Uterus (tissue), 4 donors: ENCODE measurements at places on chromosomes 13 and 19. TPM values are rescaled to one million over a fixed set of nuclear protein-coding genes. Genes with fewer than 3 reads are reported as not detected.
A peak's percentile ranks its signal among the peaks of the same experiment; 100 is the strongest.

Gene ANKRD10
- total RNA-seq: 267 TPM

DNA sequence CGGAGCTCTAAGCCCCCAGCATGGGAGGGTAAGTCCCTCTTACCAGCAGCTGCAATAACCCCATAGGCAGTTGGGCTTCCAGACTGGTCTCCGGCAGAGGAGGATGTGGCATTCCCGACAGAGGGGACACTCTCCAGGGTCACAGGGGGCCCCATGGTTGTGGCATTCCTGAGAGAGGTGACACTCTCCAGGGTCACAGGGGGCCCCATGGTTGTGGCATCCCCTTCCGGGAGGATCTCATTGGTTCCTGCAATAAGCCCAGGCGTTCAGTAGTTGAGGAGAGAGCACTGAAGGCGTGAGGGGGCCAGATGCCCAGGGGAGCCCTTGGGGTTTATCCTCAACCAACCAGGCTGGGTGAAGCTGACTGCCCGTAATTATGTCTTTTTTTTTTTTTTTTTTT, 5.4 kb downstream of the CD320 start:
- H3K36me3 ChIP-seq: no peaks in the 10 kb centered on the region
- no peak overlapping the region for H3K27ac ChIP-seq
- H3K4me1 ChIP-seq: no peaks in the 10 kb centered on the region
- no peak overlapping the region for H3K4me3 ChIP-seq
- no peak for DNase-seq

- no peaks in the 10 kb centered on the region for H3K27me3 ChIP-seq
- no peak overlapping the region for H3K27ac ChIP-seq
- DNase-seq: no peak
- H3K4me1 ChIP-seq: no peaks in the 10 kb centered on the region
- no peak overlapping the region for H3K4me3 ChIP-seq
- H3K36me3 ChIP-seq: no peaks in the 10 kb centered on the region
Observed at GRCh38 chr13:109881961-109882558, 95.7 kb upstream of the IRS2 start.

GRCh38 chr13:27810461-27810860, 18.2 kb downstream of the GSX1 start:
- H3K4me3 ChIP-seq: no peak overlapping the region
- H3K27me3 ChIP-seq: no peaks in the 10 kb centered on the region
- no peak overlapping the region for H3K27ac ChIP-seq

GRCh38 chr13:29421118-29421517, 174.4 kb downstream of the SLC7A1 start:
- no peaks in the 10 kb centered on the region for H3K27me3 ChIP-seq
- no peaks in the 10 kb centered on the region for H3K36me3 ChIP-seq
- H3K4me3 ChIP-seq: no peak overlapping the region
- no peaks in the 10 kb centered on the region for H3K4me1 ChIP-seq

DNA sequence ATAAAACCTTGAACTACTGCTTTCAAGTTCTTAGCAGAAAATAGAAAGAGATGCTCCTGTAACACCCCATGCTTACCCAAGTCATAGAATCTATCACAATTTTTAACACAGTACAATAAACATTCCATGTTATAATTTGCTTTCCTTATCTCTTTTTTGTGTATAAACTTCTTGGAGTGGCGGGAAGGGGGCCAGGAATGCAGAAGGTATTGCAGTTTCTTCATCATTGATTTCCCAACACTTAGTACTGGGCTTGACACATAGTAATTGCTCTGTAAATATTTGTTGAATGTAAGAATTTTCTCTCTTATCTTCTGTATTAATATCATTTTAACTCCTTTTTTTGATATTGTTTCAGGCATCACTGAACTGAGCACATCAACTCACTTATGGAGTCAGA, 535.8 kb downstream of the KCTD12 start:
- H3K27me3 ChIP-seq: no peaks in the 10 kb centered on the region
- H3K4me1 ChIP-seq: no peaks in the 10 kb centered on the region
- H3K4me3 ChIP-seq: no peak overlapping the region
- no peak overlapping the region for H3K27ac ChIP-seq

Gene FREM2
- total RNA-seq: 2.1 TPM

DNA sequence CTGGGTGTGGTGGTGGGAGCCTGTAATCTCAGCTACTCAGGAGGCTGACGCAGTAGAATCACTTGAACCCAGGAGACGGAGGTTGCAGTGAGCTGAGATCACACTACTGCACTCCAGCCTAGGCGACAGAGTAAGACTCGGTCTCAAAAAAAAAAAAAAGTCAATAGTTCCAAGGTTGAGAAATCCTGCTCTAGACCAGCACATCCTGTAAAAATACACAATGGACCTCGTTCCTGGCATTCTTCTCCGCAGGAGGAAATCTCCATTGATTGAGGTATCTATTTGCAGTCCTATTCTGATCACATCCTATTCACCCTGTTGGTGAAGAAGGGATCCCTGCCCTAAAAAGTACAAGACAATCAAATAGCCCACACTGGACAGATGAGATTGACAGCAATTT, 15.2 kb downstream of the ZFP14 start:
- no peak overlapping the region for H3K27ac ChIP-seq
- no peak overlapping the region for H3K4me3 ChIP-seq
- no peak for DNase-seq
- H3K4me1 ChIP-seq: no peaks in the 10 kb centered on the region
- H3K36me3 ChIP-seq: no peaks in the 10 kb centered on the region

DNA sequence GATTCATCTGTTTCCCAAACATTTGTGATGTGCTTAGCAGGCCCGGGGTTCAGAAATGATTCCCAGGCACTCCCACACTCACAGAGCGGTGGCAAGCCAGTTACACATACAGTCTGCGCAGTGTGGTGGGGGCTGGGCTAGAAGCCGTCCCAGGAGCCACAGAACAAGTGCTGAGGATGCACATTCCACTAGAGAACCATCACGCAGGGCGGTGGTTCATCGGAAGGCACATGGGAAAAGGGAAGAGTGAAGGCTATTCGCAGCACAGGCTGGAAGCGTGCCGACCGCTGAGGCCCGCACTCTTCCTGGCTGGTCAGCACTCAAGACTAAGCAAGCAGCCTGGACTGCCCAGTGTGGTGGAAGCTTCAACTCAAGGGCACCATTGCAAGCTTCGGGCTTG, 126.3 kb upstream of the SLC7A1 start:
- no peak overlapping the region for H3K4me3 ChIP-seq
- H3K27me3 ChIP-seq: no peaks in the 10 kb centered on the region
- H3K4me1 ChIP-seq: no peaks in the 10 kb centered on the region
- H3K27ac ChIP-seq: no peak overlapping the region
- DNase-seq: no peak
- H3K36me3 ChIP-seq: no peaks in the 10 kb centered on the region

GRCh38 chr19:49585023-49585422, 3.9 kb downstream of the PRRG2 start:
- no peak for DNase-seq
- H3K4me1 ChIP-seq: no peaks in the 10 kb centered on the region
- no peaks in the 10 kb centered on the region for H3K27me3 ChIP-seq
- H3K36me3 ChIP-seq: no peaks in the 10 kb centered on the region

DNA sequence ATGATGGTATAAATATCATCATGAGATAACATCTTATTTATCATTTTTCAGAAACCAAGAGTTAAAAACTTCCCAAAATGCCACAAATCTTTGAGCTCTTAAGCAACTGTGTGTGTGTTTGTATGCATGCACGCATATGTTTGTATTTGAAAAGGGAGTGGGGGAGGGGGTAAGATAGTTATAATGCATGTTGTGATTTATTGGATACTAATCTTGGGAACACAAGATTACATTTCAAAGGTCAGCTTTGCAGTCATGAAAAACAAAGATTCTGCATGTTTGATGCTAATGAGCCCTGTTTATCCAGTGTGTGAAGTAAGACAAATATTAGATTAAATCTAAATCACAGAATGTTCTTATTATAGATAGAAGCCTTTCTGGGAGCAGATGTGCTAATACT, 355.9 kb downstream of the DCT start:
- H3K27ac ChIP-seq: no peak overlapping the region
- H3K27me3 ChIP-seq: no peaks in the 10 kb centered on the region
- no peak overlapping the region for H3K4me3 ChIP-seq
- DNase-seq: no peak
- H3K4me1 ChIP-seq: no peaks in the 10 kb centered on the region

Gene OR7A5
- not detected for total RNA-seq

Gene FFAR1
- total RNA-seq: not detected

- H3K27ac ChIP-seq: peak within 1 kb of the TSS; percentile 60
- no peaks in the 10 kb centered on the region for H3K36me3 ChIP-seq
- DNase-seq: peak; percentile 73
- H3K4me1 ChIP-seq: no peaks in the 10 kb centered on the region
- H3K27me3 ChIP-seq: no peaks in the 10 kb centered on the region
Observed at GRCh38 chr19:48746738-48747575, at the start of gene IZUMO1. Gene IZUMO1 (minus strand): TSS chr19:48746909. CDS start chr19:48745859, 1,050 bp downstream.

Gene URI1
- 125 TPM for total RNA-seq

- H3K36me3 ChIP-seq: no peaks in the 10 kb centered on the region
- H3K27ac ChIP-seq: no peak overlapping the region
- H3K4me1 ChIP-seq: no peaks in the 10 kb centered on the region
- no peak for DNase-seq
- no peaks in the 10 kb centered on the region for H3K27me3 ChIP-seq
Observed at GRCh38 chr19:6568816-6569215, 22.1 kb downstream of the CD70 start.

GRCh38 chr13:98468361-98468760, 108.5 kb downstream of the STK24 start:
- H3K36me3 ChIP-seq: no peaks in the 10 kb centered on the region
- no peak overlapping the region for H3K27ac ChIP-seq
- H3K27me3 ChIP-seq: no peaks in the 10 kb centered on the region
- no peak overlapping the region for H3K4me3 ChIP-seq
- no peak for DNase-seq

Gene NOP53
- total RNA-seq: 555 TPM

DNA sequence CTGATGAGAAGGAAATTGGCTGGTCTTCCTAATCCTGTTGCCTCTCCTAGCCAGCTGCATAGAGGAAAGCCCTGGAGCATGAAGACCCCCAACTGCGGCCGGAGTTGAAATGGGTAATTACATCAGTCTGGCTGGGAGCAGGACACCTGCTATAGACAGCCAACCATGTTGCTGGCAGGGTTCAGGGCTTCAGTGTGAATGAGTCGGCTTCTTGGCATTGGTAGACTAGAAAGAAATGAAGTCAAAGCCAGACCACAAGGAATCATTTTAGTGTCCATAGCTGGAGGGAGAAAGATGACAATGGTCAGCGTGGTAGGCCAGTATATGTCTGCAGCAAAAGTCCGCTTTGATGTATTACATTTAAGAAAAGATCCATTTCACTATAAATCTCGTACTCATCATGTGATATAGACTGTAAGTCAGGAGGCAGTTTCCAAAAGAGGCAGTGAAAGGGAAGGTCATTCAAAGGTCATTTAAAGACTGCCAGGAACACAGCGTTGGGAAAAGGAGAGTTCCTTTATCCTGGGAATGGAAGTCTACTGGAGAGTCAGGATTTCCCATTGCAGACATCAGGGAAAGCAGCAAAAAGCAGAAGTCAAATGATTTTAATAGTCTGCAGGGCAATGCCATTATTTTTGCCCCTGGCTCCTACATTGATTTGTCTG, 262.7 kb downstream of the DNAJC15 start:
- no peak overlapping the region for H3K4me3 ChIP-seq
- H3K4me1 ChIP-seq: no peaks in the 10 kb centered on the region
- DNase-seq: no peak
- H3K27ac ChIP-seq: no peak overlapping the region
- H3K36me3 ChIP-seq: no peaks in the 10 kb centered on the region
- no peaks in the 10 kb centered on the region for H3K27me3 ChIP-seq

- H3K36me3 ChIP-seq: no peaks in the 10 kb centered on the region
- no peaks in the 10 kb centered on the region for H3K27me3 ChIP-seq
- H3K4me1 ChIP-seq: no peaks in the 10 kb centered on the region
- H3K4me3 ChIP-seq: no peak overlapping the region
Observed at GRCh38 chr13:20939662-20940061, 37.1 kb upstream of the XPO4 start.

DNA sequence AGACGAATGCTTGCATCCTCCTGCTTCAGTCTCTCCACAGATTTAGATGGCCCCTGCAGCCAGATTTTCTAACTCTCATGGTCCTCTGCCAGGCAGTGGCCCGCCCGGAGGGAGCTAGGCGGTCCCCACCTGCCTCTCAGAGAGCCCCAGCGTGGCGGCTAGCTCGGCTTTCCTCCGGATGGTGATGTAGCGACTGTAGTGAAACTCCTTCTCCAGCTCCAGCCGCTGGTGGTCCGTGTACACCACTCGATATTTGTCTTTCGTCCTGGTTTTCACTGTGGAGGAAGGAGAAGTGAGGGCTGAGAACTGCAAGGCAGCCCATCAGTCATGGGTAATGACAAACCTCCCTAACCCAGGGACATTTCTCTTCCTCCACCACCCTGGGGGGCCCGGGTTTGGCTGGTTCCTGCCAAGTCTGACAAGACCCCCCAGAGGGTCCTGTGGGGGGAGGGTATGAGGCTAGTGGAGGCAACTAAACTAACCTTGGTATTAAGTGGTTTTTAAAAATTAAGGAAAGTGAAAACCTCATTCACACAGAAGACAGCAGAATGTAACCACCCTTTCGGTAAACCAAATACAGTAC, 4.3 kb downstream of the CDX2 start:
- H3K4me1 ChIP-seq: peaks cover 14% of the 10 kb centered on the region
- H3K27me3 ChIP-seq: peaks cover 9% of the 10 kb centered on the region
- DNase-seq: no peak
- no peak overlapping the region for H3K4me3 ChIP-seq

DNA sequence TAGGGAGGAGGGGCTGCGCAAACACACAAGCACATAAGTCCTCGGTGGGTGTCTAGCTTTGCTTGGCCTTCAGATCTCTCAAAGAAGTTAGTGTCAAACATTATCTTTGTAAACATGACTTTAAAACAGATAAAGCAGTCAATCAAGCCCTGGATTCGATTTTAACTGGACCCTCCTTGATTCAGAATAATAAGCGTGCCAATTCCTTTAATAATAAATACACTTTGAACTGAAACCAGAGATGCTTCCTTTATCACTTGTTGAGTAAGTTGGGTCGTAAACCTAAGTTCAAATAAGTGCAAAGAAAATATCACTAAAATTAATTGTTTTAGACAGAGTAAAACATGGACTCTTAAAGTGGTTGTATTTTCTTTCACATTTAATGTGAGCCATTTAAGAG, 30.9 kb downstream of the POU4F1 start:
- no peak for DNase-seq
- H3K27ac ChIP-seq: no peak overlapping the region
- H3K4me1 ChIP-seq: no peaks in the 10 kb centered on the region
- no peak overlapping the region for H3K4me3 ChIP-seq
- H3K27me3 ChIP-seq: no peaks in the 10 kb centered on the region

DNA sequence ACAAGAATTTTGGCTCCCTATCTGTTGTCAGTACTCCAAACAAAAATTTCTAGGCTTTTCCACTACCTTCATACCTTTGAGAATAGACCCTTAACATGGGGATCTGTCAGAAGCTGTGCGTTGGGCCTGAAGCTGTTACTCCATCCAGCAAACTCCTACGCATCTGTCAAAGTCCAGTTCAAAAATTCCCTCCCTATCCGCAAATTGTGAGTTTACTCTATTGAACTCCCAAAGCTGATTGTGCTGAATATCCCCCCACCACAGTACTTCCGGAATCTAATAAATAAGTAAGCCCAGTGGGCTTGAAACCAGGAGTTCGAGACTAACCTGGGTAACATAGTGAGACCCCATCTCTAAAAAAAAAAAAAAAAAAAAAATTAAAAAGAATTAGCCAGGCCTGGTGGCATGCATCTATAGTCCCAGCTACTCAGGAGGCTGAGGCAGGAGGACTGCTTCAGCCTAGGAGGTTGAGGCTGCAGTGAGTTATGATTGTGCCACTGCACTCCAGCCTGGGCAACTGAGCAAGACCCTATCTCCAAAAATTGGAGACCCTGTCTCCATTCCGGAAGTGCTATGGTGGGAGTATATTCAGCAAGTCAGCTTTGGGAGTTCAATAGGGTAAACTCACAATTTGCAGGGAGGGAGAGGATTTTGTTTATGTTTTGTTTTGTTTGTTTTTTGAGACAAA, 930 bp upstream of the FBN3 start:
- H3K4me1 ChIP-seq: peaks cover 12% of the 10 kb centered on the region
- no peaks in the 10 kb centered on the region for H3K36me3 ChIP-seq
- no peak for DNase-seq
- H3K27ac ChIP-seq: no peak overlapping the region
- no peaks in the 10 kb centered on the region for H3K27me3 ChIP-seq
